ENCODE measurements at places on chromosomes 1 and 21. TPM values are rescaled to one million over a fixed set of nuclear protein-coding genes. Genes with fewer than 3 reads are reported as not detected.

GRCh38 chr1:111880881-111881837, 108.3 kb downstream of the KCND3 start:
- DNase-seq = peak; percentile 69

- no peak for DNase-seq
These were observed 10.4 kb downstream of the LRRC42 start for GRCh38 chr1:53956308-53957168.

GRCh38 chr1:25738499-25738898, 61.5 kb upstream of the SELENON start:
- DNase-seq = no peak

DNA sequence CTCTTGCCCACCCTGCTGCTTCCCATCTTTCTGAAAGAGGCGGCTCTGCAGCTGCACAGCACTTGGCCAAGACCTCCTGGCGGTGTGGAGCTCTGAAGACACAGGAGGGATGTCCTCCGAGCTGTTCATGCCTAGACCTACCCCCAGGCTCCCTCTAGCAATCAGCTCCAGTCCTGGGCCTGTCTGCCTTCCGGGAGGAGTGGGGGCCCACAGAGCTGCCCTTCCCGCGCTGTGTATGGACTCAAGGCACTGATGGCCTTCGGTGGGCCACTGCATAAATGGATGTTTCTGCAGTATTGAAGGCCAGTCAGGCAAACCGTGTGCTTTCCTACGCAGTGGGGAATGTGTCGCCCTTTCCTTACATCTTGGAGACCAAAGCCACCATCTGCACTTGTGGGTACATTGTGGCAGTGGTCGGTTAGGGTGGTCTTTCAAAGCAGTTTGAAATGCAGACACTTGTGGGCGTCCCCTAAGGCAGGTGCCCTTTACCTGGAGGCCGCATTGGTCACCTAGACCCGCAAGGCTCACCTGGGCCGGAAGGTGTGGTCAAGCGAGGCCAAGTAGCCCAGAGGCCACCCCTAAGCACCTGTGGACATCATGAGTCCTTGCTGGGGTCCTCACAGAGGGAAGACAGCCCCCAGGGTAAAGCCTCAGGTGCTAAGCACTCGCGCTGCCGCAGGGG, 912 bp upstream of the PKNOX1 start:
- DNase-seq = peak; percentile 44

- no peak for DNase-seq
These were observed 4.0 kb downstream of the H3-3A start for GRCh38 chr1:226066415-226067078.

- DNase-seq = no peak
These were observed 11.8 kb upstream of the RPL5 start for GRCh38 chr1:92820024-92820423.

DNA sequence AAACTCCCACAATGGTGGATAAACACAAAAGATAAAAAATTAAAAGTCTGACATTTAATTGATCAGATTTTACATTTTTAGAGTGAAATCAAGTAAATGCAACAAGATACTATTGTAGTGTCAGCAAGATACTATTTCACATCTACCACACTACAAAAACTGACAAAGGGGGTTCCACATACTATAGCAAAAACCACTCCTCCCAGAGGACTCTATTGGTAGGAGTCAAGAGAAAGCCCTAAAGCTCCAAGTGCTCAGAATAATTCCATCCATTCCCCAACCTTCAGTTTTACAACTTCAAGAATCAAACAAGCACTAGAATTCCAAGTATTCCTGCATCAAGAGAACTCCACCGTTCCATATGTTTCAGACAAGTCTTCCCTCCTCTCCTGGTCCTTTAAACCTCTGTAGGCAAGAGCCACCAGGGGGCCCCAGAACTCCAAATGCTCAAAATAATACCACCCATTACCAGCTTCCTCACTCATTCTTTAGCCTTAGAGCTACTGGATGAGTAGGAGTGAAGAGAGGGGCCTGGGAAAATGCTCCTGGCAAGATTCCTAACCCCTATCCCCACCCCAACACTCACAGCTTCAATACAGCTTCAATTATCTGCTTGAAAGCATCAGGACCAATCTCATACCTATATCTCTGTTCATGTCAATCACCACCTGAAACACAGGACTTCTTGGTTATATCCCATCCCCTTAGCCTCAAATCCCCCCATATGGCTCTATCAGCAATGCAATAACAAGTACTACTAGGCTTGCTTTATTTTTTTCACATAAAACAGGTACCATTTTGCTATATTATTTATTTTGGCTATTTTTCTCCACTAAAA, 9.9 kb downstream of the TOR1AIP2 start:
- DNase-seq = no peak

- no peak for DNase-seq
These were observed 55.0 kb downstream of the CNIH3 start for GRCh38 chr1:224671076-224671475.

- no peak for DNase-seq
These were observed 13.7 kb downstream of the RHEX start for GRCh38 chr1:206066479-206067171.

DNA sequence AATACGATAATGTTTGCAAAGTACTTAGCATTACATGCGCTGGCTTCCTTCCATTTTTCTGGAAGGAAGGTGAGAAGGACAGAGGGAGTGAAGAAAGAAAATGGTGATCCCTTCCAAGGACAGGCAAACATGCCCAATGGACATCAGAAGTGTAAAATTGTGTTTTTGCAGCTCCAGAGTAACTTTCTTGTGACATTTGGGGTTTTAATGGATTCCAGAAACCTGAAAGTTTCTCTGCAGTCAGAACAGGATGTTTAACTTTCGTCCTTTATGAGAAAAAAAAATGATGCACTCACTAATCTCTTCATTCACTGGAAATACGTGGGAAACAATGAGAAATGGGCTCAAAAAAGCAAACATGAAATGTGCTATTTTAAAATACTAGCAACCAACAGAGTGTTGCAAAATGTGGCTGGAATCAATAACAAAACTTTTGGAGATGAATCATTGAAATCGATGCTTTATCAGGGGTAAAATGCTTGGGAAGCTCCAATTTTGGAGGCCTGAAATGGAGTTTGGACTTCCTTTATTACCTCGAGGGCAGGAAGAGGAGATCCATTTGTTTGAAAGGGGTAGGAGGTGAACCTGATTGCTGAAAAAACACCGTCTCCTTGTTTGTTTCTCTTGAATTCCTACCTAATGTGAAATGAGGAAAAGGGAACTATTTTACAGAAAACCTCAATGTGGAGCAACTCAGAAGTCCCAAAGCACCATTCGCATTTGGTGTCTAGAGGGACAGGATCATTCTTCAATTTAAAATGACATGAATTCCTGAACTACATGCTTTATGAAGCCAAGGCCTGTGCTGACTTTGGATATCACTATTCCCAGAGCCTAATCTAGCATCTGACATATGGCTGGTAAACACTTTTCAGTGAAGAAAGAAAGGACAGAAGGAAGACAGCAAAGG, 129.5 kb downstream of the TRABD2B start:
- no peak for DNase-seq

- no peak for DNase-seq
These were observed 19.1 kb downstream of the SLC25A33 start for GRCh38 chr1:9558271-9558945.

DNA sequence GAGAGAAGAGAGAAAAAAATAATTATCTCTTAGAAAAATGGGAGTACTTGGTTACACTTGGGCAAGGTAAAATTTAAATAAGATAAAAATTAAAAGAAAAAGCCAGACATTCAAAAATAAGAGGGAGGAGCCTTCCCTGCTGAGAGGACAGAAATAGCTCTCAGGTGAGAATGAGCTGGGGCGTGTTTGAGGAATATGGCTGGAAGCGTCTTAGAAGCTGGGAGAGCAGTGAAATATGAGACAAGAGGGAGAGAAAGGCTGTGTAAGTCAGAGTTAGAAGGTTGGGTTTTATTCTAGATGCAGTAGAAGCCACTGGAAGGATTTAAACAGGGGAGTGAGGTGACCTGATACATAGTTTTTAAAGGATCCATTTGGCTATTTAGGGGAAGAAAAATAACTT, 154.2 kb upstream of the L1TD1 start:
- DNase-seq = no peak

DNA sequence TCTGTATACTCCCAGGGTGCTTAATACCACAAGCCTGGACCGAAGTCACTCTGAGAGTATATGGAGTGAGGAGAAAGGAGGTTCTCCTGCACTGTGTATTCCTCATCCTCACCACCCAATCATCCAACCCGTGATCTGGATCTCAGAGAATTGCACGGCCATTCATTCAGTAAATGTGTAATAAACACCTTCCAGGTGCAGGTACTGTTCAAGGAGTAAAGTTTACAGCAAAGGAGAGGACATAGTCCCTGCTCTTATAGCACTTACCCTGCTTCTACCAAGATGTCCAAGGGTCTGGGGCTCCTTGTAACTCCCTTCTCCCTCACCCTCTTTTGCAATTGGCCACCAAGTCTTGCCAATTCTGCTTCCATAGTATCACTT, 139.2 kb upstream of the JUN start:
- DNase-seq = no peak

GRCh38 chr1:232046451-232047306, 420.1 kb downstream of the DISC1 start:
- DNase-seq = no peak

DNA sequence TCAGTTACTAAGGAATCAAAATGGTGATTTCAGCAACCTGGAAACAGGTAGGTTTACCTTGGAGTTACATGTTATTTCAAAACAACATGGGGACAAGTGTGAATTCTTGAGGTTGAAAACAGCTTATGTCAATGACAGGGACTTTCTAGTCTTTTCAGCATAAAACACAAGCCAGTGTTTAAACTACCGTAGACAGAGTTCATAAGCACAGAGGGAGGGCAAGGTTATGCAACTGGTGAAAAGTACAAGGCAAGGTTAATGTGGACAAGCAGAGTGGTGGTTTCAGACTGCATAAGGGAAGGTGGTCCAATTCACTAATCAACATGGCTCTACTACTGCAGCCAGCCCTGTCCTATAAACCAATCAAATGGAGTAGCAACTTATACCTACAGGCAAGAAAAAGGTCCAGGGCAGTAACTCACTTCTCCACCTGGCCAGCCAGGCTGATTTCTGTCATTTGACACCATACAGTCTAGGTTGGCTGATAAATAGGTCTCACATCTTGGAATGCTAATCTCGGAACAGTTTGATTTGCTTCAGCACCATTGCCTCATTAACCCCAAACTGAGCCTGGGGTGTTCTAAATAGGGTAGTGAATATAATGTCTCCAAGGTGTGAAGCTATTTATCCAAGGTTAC, 250.3 kb upstream of the PROX1 start:
- DNase-seq = no peak

DNA sequence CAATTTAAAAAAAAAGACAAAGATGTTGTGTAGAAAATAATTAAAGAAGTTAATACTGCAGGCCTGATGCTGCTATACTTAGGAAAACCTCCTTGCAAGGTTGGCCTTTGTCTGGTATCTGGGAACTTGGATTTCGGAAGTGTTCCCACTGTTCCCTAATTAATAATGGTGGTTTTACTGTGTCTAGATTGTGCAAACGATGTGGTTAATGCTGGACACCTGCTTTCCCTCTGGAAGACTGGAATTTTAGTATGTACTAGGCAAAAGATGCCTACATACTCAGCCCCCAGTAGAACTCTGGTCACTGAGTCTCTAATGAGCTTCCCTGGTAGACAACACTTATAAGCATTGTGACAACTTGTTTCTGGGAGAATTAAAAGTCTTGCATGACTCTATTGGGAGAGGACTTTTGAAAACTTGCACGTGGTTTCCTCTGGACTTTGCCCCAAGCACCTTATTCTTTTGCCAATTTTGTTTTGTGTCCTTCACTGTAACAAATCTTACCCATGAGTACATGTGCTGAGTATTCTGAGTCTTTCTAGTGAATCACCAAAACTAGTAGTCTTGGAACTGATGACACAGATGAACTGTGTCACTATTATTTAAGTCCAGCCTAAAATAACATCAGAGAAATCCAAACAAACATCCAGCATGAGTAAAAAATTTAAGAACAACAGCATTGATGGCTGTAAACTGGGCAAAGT, 40.4 kb downstream of the LIN9 start:
- no peak for DNase-seq

DNA sequence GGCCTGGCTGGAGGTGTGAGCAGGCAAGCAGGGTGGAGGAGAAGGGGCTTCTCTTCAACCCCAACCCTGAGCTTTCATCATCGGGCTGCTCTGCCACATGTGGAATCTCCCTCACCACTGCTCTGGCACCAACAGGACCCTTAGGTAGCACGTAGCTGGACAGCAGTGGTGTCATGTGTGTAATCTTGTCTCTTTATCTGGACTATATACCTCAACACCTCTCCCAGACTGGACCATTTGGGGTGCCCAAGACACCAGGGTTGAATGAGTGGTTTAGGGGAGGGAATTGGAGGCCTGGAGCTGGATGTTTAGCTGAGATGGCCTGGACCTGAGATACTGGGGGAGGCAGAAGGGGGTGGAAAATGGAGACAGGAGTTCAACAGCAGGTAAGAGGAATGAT, 63.0 kb downstream of the UBE2T start:
- DNase-seq = no peak

GRCh38 chr21:28872218-28872617, 120.5 kb downstream of the LTN1 start:
- DNase-seq = no peak

DNA sequence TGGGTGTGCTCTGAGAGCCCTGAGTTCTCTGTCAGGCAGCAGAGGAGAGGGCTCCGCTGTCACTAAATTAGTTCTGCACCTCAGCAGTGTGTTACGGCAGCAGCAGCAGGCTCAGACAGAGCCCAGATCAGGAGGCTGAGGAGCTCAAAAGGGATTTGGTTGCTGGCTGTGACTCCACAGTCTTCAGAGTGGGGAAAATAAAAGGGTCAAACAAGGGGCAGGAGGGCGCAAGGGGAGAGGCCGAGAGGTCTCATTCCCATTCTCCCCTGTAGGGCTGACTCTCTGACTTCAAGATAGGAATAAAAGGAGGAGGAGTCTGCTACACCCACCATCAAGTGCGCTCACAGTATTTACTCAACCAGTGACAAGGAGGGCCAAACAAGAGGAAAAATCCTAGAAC, 9.2 kb upstream of the SLC45A3 start:
- no peak for DNase-seq

DNA sequence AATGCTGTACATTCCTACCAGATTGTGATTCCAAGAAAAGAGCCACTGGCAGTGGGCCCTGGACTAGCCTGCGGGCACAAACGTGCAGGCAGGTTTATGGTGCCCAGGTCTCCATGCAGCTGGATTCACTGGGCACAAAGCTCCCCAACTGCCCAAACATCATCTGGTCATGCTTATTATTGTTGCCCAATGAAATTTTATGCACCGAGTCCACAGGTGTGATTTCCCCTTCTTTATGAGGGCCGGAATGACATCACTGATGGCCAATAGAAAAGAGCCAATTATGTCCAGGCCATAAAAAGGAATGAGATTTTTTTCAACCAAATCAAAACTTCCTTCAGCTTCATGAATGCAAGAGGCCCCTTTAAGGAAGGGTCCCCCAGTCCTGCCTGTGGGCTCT, 66.2 kb downstream of the ERI3 start:
- DNase-seq = no peak

GRCh38 chr1:173570370-173571007, 32.4 kb downstream of the SLC9C2 start:
- no peak for DNase-seq

AVPR1B gene
- total RNA-seq = not detected

NPPB gene
- total RNA-seq = 5.1 TPM

LAX1 gene
- 0.22 TPM for total RNA-seq

SLC25A34 gene
- total RNA-seq = 57.2 TPM

SMCP gene
- not detected for total RNA-seq

GUCA2A gene
- not detected for total RNA-seq

SLAMF1 gene
- total RNA-seq = 0.24 TPM

LCE1E gene
- total RNA-seq = not detected

MMP23B gene
- 36.2 TPM for total RNA-seq

HSPB7 gene
- total RNA-seq = 4,074 TPM

PGLYRP4 gene
- not detected for total RNA-seq

HCRTR1 gene
- 0.49 TPM for total RNA-seq

Measured in Right ventricle myocardium inferior (tissue), 1 donor.